ENCODE measurements at places on chromosomes 12 and 14.
A peak's percentile ranks its signal among the peaks of the same experiment; 100 is the strongest.

DNA sequence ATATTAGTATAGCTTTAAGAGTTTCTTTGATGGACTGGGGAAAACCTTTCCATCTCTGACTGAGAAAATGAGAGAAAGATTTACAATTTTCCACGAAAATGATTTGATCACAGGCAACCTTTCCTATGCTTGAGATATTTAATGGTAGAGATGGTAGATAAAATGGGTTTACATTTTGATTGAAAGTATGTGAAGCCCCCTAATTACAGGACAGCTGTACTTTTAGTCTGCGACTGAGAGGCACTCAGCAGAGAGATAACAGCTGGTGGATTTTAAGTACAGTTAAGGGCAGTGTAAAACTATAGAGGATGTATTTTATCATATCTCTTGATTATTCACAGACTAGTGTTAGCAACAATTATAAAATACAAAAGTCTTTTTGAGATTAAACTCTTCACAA is 40.7 kb downstream of the C12orf50 start:
- DNase-seq = no peak

- DNase-seq = no peak
Measured at GRCh38 chr14:100761481-100761880, 34.8 kb downstream of the DLK1 start.

DNA sequence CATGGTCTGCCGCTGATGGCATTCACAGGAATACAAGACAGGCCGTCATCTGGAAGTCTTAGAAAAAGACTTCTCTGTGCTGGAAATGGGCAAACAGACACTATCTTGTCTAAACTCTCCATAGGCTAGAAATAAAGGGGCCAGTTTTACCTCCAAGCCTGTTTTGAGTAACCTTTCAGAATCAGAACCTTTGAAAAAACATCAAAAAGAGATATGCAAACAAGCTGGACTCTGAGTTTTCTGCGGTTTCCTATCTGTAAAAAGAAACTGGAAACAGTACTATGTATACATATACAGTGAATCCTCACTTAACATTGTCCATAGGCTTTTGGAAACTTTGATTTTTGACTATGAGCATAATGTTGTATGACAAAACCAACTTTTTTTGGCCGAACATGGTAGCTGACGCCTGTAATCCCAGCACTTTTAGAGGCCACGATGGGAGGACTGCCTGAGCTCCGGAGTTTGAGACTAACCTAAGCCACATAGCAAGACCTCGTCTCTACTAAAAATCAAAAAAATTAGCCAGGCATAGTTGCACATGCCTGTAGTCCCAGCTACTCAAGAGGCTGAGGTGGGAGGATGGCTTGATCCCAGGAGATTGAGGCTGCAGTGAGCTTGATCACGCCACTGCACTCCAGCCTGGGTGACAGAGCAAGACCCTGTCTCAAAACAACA is 92.9 kb upstream of the MAX start:
- DNase-seq = no peak

- no peak for DNase-seq
Measured at GRCh38 chr12:128353301-128353700, 86.3 kb downstream of the TMEM132C start.

DNA sequence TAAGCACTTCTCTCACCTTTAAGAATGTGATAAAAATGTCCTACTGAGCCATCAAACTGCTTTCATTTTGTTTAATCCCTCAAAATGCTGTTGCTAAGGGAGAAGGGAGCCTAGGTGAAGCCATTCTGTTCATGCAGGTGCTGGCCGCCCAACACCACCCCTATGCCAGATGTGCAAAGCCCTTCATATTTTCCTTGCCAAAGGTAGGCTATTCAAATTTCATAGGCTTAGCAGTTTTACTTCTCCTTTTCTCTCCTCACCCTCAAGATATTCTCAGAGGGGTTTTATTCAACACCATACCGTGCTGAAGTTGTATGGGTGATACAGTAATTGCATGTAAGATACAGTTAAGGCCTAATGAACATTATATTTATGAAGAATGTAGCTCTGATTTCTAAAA is 461.7 kb downstream of the GXYLT1 start:
- no peak for DNase-seq

DNA sequence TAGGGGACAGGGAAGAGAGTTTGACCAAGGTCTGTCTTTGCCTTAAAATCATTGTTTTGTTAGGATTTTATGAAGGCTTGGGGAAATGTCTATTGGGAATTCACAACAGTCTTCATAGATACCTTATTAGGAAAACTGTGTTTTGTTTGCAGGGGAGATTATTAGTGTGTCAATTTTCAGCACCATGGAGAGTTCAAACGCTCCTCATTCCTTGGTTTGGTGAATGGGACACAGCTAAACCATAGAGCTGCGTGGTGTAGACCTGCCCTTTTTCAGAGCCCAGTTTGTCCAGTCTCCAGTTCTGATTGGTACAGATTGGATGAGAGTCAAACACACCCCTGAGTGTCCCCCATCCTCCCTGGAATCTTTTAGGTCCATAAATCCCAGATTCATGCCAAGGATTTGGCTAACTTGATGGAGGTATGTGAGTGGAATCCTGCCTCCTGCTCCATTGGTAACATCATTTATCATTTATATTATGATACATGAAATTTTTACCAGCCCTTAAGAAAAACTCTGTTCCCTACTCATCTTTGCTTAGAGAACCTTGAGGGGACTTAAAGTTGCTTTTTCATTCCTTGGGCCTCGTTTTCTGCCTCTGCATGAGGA is 12.0 kb downstream of the NGDN start:
- DNase-seq = no peak

DNA sequence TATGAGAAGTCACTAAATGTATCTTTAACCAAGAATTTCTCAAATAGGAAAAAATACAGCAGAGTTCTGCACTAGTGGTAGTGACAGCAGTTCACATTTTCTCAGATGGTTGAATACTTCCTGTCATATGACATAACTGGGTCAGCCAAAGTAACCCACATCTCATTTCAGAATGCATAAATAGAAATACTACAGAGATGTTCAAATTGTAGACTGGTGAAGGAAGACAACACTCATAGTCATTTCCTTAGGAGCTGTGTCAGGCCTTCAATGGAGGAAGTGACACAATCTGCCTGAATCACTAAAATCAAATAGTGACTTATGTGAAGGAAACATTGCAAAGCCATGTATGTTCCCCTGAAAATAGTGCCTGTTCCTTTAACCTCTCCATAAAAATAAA is 32.4 kb downstream of the FERMT2 start:
- DNase-seq = no peak

- DNase-seq = no peak
Measured at GRCh38 chr12:4954621-4955354, 45.1 kb downstream of the KCNA1 start.

DNA sequence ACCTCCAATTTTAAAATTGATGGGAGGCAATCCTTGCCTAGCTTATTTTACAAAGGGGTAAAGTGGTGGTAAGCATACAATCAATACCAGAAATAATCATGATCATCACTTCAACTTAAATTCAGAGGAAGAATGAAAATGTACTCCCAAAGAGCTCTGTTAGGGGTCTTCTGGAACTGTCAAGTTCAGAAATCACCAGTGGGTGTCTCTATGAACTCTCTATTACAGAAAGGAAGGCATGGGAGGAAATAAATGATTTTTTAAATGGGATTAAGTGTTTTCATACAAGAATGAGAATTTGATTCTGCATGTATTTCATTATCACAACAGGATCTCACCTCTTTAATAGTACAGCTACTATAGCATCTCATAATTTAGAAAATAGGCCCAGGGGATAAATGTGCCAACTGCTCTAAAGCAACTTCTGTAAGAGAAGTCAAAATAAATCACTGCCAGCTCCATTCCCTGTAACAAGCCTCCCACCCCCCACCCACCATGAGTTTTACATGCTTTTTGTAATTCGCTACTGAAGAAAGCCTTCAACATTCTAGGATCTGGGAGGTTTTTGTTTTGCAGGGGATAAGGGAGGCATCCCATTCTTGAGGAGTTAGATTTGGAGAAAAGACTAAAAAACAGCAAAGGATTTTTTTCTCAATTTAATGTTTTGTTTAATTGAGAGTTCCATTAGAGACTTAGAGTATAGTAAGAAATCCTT is 9.7 kb downstream of the DCP1B start:
- no peak for DNase-seq

GRCh38 chr12:3725388-3726115 is 27.4 kb downstream of the CRACR2A start:
- DNase-seq = no peak

DNA sequence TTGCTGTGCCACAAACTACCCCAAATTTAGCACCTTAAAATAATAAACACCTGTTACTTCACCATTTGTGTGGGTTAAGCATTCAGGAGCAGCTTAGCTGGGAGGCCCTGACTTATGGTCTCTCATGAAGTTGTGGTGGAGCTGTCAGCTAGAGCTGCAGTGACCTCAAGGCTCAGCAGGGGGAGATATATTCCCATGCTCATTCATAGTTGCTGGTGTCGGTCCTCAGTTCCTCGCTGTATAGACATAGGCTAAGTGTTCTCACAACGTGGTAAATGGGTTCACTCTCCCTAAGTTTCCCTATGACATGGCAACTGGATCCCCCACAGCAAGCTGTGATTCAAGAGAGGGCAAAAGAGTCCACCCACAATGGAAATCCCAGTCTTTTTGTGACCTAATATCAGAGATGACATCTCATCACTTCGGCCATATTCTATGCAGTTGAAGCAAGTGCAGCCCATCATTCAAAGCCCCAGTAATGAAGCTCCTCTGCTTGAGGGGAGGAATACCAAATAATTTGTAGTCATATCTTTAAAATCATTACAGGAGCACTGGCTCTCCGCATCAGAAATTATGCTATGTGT is 41.1 kb downstream of the PRB3 start:
- peak; percentile 4 for DNase-seq

- peak; percentile 32 for DNase-seq
Measured at GRCh38 chr14:90060312-90060964, 1.4 kb upstream of the KCNK13 start.

DNA sequence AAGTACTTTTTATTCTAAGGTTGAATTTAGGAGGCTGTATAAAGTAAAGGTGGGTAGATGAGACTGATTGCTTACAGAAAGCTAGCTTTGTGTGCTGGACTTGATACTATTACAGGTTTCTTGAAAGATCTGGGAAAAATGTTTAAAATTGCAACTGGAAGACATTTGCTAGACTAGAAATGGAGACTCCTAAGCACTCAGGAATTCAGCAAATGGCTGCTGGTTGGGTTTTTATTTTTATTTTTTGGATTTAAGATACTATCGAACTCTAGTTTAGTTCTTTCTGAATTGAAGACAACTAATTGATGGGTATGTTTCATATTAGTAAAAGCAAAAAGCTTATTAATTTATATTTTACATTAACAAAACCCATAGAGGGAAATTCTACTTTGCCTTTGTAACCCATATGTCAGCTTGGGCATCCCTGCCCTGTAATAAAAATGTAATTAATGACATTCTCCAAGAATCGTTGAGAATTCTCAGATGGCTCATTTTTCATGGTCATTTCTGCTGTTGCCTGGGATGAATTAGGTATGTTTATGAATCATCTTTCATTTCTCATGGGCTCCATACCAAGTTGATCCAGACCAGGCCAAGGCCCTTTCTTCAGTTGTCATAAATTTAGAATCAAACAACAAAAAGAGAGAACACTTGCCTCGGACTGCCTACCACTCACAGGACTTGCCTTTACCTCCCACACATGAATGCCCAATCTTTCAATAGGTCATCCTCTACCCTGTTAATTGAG is 102.1 kb downstream of the ERGIC2 start:
- no peak for DNase-seq

GRCh38 chr14:36880276-36880675 is 218.6 kb downstream of the PAX9 start:
- DNase-seq = no peak

DNA sequence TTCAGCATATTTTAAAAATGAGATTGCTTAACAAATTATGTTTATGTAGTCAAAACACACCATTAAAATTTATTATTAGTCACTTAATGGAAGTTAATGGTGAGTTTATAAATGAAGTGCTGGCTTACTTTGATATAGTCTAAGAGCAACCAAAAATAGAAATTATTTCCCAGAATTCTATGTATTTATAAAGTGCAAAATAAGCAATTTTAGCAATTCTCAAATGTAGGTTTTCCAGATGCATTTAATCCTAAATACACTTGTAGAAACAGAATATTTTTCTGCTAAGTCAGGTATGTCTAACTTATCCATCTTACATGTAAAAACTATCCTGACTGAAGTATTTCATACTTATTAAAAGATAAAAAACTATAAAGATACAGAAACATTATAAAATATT is 11.2 kb downstream of the LMO3 start:
- no peak for DNase-seq

DNA sequence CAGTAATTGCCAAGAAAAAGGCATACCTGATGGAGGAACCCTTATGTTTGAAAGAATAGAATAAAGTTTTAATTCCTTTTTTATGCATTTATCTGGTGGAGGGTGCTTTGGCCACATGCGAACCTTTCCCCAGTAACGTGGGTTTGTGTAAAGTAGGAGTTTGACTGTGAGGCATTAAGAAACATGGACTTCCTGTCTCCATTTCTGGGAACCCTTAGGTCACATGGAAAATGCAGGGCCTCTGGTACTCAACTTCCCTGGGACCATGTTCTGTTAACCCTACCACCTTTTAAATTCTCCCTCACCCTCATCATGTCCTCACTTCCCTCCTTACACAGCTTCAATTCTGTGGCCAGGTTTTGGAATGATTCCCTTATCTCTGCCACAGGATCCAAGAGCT is 80.3 kb downstream of the PPM1A start:
- DNase-seq = no peak

DNA sequence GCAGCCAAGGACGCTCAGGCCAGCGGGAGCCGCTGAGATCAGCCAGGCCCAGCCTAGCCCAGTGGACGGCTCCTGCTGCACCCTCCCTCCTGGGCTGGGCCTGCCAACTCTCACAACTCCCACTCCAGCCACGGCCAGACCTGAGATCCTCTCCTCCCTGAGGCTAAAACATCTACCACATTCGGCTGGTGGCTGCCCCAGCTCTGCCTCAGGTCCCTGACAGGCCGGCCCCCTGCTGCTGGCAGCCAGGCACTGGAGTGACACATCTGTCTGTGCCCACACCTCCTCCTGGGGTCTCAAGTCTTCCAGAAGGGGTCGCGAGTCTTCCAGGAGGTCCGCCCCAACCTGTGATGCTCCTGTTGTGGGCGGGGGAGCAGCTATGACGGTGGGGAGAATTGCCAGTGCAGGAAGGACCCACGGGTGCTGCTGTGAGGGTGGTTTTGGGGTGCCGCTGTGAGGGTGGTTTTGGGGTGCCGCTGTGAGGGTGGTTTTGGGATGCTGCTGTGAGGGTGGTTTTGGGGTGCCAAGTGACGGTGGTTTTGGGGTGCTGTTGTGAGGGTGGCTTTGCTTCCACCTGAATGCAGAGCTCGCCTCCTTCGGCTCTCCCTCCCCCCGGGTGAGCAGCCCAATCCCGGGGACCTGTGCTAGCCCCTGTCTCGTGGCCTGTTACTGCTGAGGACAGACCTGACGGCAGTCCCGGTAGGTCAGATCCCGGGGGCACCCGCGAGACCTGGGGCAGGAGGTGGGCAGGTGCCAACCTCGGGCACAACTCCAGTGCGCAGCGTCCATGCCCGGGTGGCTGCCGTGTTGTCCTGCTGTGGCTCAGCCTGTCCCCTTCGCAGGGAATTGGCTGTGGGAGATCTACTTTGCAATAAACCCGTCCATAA is 27.5 kb upstream of the C14orf180 start:
- no peak for DNase-seq

GRCh38 chr12:92107621-92108131 is 38.0 kb downstream of the BTG1 start:
- DNase-seq = no peak

Data from right lung (tissue), 10 donors.